ENCODE measurements at places on chromosomes 2 and 18.
A peak's percentile ranks its signal among the peaks of the same experiment; 100 is the strongest.

- no peak for DNase-seq
Observed at GRCh38 chr2:166449439-166449838, 44.6 kb downstream of the SCN7A start.

- no peak for DNase-seq
Observed at GRCh38 chr2:200482194-200482593, 27.7 kb downstream of the KCTD18 start.

DNA sequence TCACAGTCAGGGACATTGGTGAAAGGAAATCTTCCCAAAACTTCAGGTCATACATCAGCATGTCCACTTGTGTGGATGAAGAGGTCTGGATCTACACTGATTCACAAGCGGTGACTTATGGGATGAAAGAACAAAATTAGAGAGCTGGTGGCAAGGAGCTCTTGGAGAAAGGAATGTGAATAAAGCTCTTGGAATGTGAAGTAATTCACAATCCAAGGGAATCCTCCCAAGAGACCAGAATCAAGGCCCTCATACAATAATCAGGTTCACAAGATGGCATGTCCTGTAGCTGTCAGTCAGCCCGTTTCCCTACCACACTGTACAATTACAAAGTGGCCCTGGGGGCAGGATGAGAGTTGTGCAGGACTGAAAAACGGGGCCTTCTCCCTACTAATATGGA lies 96.2 kb downstream of the MRPS9 start:
- DNase-seq, result no peak

- no peak for DNase-seq
Observed at GRCh38 chr2:100283724-100284501, 38.4 kb downstream of the LONRF2 start.

- DNase-seq, result no peak
Observed at GRCh38 chr18:37465958-37466357, 99.6 kb downstream of the CELF4 start.

DNA sequence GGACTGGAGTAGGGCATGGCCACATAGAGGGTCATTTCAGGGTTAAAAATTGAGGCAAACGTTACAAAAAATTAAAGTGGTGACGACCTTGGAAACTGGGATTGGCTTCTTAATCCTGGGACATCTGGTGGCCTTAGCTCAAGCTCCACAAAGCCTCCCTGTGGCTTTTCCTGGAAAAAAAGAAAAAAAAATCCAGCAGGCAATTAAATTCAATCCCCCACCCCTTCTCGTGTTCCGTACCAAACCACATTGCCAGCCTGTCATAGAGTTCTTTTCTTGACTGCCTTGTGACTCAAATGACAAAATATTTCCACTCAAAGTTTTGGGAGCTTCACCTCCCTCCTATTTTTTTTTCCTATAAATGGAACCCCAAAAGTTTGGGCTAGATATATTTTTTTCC lies 195.6 kb downstream of the HRH4 start:
- no peak for DNase-seq

- DNase-seq, result no peak
Observed at GRCh38 chr2:229784791-229785190, 70.4 kb upstream of the DNER start.

GRCh38 chr18:57845605-57846074 lies 42.5 kb upstream of the ATP8B1 start:
- DNase-seq, result no peak

GRCh38 chr2:36485521-36485920 lies 112.4 kb downstream of the FEZ2 start:
- DNase-seq, result no peak

GRCh38 chr2:73892631-73893329 lies at the start of gene ACTG2:
Gene ACTG2 (plus strand): TSS chr2:73893008. CDS start chr2:73901312, 8,304 bp downstream.
- no peak for DNase-seq

DNA sequence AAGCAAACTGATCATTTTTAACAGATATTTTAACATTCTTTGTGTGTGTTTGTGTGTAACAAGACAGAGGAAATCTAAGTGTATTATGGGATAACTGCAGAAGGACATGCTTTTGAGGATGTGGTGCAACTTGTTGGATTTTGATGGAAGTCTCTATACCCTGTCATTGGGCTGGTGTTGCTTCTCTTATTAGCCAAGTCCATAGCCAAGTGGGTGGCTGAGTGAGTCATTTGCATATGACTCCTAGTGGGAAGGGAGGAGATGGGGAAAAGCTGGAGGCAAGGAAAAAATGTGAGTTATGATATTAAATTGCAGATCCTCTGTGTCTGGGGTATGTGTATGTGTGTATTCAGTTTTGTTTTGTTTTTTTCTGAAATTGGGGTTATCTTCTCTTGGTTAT lies 879.9 kb downstream of the DCC start:
- DNase-seq, result no peak

GRCh38 chr2:3595985-3596384 lies 1.1 kb downstream of the COLEC11 start:
- peak; percentile 73 for DNase-seq

GRCh38 chr2:224671731-224672130 lies 44.4 kb downstream of the CCDC195 start:
- no peak for DNase-seq

- DNase-seq, result no peak
Observed at GRCh38 chr2:69578198-69578540, 65.4 kb downstream of the AAK1 start.
